Lung microvascular endothelial cell (primary cell): ENCODE measurements at places on chromosomes 12 and 14.

DNA sequence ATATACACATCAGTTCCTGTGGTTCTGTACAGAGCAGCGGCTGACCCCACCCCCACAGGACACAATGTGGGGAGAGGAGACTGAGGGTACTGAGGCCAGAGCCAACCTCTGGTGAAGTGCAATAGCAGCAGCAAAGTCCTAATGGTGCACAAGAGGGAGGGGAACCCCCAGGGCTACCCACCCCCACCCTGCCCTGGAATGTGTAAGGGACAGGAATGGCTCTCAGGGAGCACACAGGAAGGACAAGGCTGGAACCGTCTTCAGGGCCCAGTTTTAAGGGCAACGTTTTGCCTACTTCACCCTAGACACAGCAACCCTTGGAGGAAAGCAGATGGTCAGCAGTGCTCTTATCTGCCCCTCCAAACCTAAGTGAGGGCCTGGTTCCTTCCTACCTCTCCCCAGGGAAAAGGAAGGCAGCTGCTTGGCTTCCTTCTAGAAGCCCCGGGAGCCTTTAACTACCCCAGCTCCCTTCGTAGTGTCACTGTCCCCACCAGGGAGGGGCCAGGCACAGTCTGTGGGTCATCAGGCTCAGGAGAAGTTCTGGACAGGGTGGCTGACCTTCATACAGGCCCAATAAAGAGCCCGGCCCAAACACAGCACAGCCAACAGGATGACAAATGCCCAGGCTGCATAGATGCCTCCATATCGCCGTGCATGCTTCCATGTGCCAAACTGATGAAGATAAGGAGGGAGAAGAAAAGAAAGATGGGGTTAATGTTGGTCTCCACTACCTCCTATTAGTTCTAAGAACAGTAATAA lies 3.0 kb downstream of the PIP4P1 start:
- no peak for DNase-seq

DNA sequence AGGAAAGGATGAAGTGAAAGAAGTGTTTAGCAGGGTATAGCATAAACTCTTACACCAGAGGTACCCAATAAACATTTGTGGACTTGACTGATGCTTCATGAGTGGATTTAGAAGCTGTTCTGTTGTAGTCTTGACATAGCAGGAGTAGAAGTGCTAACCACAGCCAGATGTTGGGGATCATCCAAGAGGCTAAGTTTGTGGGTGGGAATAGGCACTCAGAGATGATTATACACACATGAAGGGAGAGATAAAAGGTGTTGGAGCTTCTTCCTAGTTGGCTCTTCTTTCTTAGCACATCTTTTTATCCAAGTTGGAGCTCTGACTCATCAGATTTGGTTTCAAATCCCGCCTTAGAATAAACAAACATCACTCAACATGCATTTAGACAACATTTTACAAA lies 166.7 kb upstream of the E2F7 start:
- no peak for DNase-seq

DNA sequence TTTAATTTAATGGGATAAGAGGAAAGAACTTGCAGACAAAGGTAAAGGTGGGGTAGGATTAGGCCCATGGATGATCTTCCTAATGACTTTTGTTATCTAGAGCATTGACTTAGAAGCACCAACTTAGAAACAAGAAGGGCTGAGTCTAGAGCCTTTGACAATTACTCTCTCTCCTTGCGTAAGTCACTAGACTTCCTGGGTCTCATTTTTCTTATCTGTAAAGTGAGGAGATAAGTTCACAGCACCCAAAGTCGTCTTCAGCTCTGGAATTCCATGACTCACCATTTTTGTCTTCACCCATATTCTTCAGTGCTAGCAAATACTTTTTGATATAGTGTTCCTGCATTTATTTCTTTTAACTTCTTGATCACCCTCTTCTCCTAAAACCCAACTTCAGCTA lies 75.7 kb downstream of the SSPN start:
- DNase-seq: no peak

DNA sequence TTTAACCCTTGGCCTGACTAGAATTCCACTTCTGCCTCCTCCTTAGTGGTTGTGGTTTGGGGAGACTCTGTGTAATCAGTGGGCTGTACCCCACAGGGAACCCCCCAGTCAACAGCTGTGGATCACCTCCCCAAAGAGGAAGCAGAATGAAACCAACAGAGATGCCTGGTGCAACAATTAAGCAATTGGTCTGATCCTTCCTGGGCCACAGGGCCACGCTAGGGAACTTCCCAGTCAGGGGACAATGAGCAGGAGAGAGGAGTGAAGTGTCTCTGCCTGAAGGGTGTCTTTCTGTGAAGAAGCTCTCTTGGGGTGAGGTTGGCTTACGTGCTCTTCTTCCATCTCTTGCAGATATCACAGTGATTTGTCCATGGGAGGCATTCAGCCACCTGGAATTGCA lies 8.2 kb downstream of the PDE6H start:
- DNase-seq: no peak

GRCh38 chr12:46788072-46788887 lies 37.5 kb downstream of the SLC38A4 start:
- peak; percentile 54 for DNase-seq

GRCh38 chr12:57816001-57816854 lies 2.3 kb downstream of the AVIL start:
- no peak for DNase-seq

GRCh38 chr12:99427104-99427503 lies 220.4 kb upstream of the GARIN6 start:
- DNase-seq: no peak

- DNase-seq: peak; percentile 72
These were observed 21.8 kb downstream of the SLC15A4 start for GRCh38 chr12:128801879-128802391.

DNA sequence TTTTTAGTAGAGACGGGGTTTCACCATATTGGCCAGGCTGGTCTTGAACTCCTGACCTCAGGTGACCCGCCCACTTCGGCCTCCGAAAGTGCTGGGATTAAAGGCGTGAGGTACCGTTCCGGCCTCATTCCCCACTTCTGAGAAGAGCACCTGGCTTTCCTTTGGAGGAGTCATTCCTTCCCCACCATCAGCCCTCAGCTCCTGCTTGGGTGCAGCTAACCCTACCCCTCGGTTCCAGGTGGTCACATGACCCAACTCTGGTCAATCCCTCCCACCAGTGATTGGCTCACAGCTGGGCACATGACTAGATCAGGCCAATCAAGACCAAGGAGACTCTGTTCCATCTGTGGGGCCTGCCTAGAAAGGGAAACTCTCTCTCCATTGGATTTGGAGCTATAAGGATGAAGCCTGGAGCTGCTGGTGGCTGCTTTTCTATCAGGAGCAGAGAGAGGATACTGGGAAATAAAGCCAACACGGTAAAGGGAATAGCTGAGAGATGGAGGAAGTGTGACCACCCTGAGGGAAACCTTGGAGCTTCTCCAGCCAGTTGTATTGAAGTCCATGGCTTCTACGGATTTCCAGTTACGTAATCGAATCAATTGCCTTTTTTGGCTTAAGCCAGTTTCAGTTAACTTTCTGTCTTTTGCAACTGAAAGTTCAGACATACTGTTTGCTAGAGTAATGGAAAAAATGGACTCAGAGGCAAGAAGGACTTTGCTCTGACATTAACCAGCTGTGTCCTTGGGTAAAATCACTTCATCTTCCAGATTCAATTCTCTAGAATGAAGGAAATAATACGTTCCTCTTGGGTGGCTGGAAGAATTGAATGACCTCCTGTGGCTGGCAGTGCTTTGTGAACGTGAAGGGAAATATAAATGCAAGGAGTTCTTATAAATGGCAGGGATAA lies 19.7 kb upstream of the IFT81 start:
- no peak for DNase-seq

DNA sequence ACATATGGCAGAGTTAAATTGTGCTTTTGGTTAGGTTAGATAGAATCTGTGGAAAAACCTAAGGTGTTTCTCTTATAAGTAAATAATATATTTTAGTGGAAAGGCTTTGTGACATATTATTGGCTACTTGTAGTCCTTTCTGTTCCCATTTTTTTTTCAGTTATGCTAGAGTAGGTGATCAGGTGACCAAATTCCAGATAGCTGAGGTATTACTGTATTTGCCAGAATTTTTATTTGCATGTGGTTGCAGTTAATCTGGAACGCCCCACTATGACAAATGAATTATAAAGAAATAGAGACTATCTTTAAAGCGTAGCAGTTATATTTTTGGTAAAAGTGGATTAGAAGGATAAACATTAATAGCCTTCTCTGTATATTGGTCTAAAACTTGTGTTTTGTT lies 52.0 kb downstream of the ARHGAP5 start:
- peak; percentile 9 for DNase-seq

- DNase-seq: no peak
These were observed 136.2 kb downstream of the ANO6 start for GRCh38 chr12:45351921-45352670.

- DNase-seq: no peak
These were observed 6.4 kb downstream of the RAD52 start for GRCh38 chr12:943051-943450.

DNA sequence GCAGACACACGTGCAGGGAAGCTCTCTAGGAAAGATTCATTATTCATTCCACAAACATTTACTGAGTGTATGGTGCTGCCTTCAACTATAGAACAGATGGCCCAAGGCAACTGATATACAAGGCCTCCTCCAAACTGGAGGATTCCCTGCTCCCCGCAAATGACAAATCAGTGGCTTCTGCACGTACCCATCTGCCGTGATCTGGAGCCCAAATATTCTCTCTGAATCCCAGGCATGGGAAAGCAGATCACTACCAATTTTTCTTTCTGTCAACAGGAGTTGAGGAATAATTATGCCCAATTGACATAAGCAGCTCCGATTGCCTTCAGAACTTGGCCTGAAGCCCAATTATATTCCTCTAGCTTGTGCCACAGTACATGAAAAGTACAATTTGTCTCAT lies 174.2 kb upstream of the CCDC196 start:
- no peak for DNase-seq

- DNase-seq: no peak
These were observed 20.6 kb downstream of the GNG2 start for GRCh38 chr14:51880835-51881580.

- no peak for DNase-seq
These were observed 5.7 kb upstream of the C12orf42 start for GRCh38 chr12:103501447-103501846.

GRCh38 chr12:105555556-105556295 lies 225.2 kb downstream of the C12orf75 start:
- DNase-seq: peak; percentile 60

DNA sequence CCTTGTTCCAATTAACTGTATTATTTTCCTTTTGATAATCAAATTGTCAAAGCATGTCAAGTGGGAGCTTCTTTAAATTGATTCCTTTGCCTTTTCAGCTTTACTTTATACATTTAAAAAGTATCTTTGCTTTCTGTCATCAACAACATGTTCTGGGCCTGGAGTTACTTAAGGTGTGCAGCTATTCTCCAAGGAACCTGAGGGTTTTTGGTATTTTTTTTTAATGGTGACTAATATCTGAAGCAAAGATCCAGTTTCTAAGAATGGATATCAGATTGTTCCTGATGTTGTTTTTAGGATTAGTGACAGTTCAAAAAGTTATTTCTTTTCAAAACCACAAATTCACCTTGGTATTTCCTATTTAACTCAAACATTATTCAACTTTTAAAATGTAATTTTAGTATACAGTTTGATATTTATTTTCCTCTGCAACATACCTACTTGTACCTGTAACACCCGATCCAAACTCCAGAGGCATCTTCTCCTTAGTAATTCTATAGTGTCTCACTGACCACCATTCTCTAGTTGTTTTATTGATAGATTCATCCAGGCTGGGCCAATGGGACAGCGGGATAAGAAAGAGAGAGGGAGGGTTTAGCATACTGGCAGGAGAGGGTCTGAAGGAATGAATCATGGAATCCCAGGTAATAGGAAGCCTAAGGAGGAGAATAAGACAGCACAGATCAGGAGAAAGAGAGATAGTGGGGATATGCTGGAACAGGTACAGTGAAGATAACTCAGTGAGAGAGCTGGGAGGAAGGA lies 3.1 kb downstream of the CBLN3 start:
- DNase-seq: no peak

- DNase-seq: no peak
These were observed 14.2 kb upstream of the CARMIL3 start for GRCh38 chr14:24037658-24038037.

DNA sequence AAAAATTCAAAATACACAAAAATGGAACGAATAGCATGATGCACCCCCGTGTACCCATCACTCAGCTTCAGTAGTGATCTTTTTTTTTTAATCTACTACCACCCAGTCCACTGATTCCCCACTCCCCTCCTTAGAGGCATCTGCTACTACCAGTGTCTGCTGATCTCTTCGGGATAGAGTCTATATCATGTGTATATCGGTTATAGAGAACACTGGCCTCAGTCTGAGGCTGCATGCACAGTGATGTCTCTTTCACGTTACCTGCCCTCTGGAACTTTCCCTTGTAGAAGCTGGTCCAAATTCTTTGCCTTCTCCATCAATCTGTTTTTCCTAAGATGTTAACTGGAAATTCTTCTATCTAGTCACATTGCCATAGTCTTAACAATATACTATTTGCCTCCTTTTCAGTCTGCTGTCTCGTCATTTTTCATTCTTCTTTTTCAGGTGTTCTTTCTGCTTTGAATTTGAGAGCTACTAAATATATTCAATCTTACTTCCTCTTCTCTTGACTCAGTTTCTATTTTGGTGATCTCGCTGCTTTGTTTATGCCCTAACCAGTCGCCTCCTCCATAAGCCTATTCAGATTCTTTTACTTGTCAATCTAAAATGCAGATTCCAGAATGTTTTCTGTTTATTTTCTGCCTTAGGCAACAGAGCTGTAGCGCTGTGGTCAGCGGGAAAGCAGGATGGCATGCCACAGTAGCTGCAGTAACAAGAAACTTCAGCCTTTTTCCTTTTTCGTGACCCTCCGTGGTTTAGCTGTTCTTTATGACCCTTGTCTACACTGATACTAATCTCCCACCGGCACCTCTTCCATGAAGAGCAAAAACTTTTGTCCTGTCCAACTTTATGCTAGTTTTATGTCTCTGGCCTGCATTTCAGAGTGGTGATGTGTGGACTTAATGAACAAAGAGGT lies 67.0 kb downstream of the FBXW8 start:
- no peak for DNase-seq

DNA sequence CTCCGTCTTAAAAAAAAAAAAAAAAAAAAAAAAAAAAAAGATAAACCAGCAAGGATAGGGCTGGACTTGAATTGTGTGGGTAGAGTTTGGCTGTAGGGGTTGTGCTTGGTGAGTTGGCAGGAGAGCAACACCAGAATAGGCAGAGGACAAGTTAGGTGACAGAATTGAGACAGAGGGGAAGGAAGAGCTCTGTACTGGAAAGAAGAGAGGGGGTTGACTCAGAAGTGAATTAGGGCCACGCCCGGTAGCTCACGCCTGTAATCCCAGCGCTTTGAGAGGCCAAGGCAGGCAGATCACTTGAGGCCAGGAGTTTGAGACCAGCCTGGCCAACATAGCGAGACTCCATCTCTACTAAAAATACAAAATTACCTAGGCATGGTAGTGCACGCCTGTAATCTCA lies 6.1 kb upstream of the TMEM30B start:
- no peak for DNase-seq

- DNase-seq: no peak
These were observed 1039.9 kb upstream of the USP15 start for GRCh38 chr12:61220337-61220736.

DNA sequence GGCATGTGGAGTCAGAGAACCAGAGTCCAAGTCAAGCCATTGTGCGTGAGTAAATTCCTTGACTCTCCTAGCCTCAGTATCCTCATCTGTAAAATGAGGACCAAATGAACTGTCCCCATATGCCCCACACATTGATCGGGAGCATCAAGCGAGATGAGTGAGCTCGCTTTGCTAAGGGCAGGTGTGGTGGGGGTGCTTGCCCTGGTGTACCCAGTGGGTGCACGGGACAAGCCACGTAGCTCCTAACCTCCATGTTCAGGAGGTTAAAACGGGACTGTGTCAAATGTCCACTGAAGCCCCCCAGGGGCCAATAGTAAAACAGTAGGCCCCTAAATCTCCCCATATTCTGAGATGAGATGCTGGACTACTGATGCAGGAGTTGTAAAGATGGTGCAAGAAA lies 60.9 kb downstream of the SERPINA3 start:
- no peak for DNase-seq
